ENCODE measurements at places on chromosomes 12 and 14.
A peak's percentile ranks its signal among the peaks of the same experiment; 100 is the strongest.

GRCh38 chr12:1185460-1186182 is 194.6 kb downstream of the ERC1 start:
- DNase-seq = no peak

DNA sequence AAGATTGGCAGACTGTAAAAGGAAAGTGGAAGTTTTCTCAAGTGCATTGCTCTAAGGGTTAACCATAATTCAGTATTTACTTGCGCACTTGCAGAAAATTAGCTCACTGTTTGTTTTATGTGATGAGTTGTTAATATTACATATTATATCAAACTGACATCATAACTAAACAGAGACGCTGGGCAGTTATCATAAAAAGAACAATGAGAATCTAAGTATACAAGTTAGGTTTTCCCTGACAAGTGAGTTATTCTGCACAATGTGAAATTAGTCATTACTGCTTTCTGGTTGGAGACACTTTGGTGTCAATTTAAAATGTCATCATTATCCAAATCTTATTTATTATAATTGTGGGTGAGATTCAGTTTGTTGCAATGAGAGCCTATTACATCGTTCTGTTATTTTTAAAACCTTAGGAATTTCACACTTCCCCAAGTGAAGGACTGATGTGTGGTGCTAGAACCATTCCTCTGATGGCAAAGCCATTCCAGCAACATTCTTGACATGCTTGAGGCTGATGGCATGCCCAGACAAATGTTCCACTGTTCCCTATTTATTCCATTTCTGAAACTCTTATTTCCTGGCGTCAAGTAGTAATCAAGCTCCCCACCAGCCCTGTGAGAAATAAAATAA is 90.1 kb upstream of the FLRT2 start:
- DNase-seq = no peak

DNA sequence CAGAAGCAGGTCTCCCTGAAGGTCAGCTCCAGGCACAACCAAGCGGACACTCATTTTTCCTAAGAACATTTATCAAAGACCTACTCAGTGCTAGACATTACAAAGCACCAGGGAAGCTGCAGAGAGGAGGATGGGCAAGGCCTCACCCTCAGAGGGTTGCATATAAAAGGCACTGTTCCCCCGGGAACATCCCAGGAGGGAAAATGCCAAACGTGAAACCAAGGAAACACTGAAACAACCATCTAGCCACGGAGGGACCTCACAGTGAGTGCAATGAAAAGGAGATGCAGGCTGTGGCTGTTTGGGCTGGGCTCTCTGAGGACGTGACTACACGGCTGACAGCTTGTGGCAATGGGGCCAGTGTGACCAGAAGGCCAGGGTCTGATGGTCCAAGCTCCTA is 117.4 kb upstream of the VASH1 start:
- no peak for DNase-seq

GRCh38 chr12:24015833-24016160 is 66.3 kb upstream of the SOX5 start:
- no peak for DNase-seq

- no peak for DNase-seq
Measured at GRCh38 chr14:56900726-56901125, 90.4 kb upstream of the OTX2 start.

DNA sequence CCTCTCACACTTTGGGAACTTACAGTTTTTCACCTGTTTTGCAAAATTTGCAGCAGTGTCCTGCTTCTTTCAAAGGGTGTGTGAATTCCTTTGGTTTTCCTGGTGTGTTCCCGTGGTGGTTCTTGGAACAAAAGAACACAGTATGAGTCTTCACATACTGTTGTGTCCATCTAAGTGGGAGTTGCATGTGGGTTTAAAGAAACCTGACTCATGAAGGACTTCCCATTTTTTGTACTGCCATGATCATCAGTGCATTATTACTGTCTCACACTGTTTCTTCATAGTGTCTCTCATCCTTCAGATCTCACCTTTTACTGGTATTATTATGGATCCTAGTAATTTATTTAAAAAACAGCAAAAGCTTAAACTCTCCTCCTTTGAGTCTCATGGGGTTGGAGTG is 3.8 kb upstream of the GZMH start:
- no peak for DNase-seq

DNA sequence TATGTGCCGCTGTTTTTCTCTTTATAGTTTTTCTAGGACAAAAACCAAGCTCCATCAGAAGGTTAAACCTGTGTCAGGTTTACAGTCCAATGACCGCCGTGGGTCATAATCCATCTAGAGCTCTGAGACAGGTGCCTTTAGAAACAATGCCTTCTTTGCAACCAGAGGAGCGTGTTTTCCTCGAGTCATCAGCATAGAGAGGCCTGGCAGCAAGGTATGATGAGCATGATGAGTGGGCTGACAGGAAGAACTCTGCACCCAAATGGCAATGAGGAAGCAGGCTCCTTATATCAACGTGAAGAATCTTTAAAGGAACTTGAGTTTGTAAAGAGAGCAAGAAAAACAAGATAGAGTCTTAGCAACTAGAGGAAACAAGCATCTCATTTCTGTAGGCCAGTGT is 60.5 kb upstream of the NUDT4 start:
- no peak for DNase-seq

DNA sequence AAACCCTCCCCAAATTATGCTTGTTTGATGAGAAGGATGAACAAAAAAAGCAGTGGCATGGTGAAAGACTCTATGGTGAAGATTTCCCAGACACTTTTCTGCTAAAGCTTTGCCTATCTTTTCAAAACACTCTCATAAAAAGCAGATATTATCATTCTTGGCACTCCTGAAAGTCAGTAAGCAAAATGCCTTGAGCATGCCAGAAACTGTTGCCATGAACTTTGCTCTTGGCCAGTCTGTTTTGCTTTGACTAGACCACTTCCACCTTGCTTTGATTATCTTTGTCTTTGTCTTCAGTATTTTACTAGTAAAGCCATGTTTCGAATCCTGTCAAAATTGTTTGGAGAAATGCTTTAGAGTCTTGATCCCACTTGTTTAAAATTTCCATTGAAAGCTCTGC is 110.4 kb downstream of the CNTN1 start:
- DNase-seq = no peak

GRCh38 chr14:64184103-64184729 is 110.0 kb downstream of the ESR2 start:
- DNase-seq = no peak

- no peak for DNase-seq
Measured at GRCh38 chr14:90536092-90536491, 139.3 kb downstream of the CALM1 start.

- DNase-seq = no peak
Measured at GRCh38 chr12:71160585-71160984, 2.8 kb upstream of the TSPAN8 start.

DNA sequence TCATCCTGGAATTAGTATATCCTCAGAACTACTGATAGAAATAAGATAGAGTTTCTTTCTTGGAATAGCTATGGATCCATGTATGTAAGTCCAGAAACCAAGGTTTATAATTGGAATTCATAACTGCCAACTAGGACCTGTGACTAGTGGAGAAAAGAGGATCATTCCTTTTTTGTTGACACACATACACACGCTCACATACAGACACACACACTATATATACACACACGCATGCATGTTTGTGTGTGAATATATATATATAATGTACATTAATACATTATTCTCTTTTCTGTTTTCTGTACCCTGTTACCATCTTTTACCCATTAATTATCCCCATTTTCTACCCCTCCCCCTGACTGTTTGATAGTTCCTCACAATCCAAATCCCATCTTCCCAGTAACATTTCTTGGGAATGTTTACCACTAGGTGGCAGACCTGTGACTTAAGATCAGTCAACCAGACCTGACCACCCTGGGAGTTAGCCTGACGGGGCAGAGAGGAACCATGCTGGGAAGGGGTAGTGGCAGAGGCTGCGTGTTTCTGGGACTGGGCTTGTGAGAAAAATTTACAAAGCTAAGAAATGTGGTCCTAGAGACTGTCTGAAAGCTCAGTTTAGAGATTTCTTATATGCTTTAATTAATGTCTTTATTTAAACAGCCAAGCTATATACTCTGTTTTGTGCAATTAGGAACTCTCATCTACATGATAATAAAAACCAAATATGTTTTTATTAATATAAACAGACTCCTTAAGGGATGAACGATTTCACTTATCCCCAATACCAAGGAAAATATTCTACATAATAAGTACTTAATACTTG is 308.0 kb downstream of the PPFIA2 start:
- peak; percentile 45 for DNase-seq

DNA sequence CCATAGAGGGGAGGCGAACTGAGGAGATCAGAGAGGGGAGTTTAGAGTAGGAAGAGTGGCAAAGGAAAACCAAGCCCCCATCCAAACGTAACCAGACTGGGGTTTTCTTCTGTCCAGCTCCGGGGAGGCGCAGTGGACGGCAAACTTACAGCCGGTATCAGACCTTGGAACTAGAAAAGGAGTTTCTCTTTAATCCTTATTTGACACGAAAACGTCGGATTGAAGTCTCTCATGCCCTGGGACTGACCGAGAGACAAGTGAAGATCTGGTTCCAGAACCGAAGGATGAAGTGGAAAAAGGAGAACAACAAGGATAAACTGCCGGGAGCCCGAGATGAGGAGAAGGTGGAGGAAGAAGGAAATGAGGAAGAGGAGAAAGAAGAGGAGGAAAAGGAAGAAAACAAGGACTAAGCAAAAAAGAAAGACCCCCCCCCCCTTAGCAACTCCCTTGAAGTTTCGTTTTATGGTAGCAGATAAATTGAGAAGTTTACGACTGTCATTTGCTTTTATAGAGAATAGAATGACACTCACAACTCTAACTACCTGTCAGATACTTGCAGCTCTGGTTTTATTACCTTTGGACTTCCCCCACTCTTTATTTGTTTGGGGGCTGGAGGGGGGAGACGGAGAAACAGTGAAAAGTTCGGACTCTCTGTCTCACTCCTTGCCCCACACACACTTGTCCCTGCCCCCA is 2.3 kb downstream of the HOXC8 start:
- no peak for DNase-seq

GRCh38 chr14:69685218-69685616 is 73.8 kb downstream of the SUSD6 start:
- no peak for DNase-seq

GRCh38 chr14:77059276-77059915 is 30.9 kb upstream of the IRF2BPL start:
- DNase-seq = no peak

DNA sequence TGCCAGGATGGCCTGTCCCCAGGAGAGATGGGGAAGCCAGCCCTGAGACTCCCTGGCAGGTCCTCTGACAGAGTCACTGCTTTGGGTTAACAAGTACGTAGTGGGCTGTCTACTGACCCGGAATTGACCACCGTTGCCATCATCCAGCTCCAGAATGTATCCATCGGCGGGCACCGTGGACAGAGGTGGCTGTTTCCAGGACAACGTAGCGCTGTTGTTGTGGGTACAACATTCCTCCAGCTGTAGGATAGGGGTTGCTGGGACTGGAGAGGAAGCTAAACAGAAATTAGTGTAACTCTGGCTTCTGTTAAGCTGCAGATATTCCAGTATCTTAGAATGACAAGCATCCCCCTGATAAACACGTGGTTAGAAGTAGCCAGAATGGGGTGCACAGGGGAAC is 56.3 kb upstream of the PYGL start:
- DNase-seq = no peak

GRCh38 chr12:30719060-30719459 is 23.4 kb upstream of the IPO8 start:
- no peak for DNase-seq

DNA sequence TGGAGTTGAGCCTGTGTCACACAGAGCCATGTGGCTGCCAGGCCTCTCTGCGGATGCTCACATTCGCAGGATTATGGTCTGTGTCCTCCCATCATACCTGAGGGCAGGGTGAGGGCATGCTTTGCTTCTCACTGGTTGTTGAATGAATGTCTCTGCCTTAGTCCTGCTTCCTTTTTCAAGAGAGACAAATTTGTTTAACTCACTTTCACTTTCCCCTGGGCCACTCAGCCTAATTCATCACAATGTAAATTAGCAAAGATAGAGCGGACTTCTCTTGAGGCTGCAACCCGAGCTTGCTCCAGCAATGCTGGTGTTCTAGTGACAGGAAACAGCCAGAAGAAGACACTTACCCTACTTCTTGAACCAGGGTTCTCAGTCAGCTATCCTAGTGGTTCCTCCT is 35.5 kb upstream of the PAX9 start:
- peak; percentile 13 for DNase-seq

DNA sequence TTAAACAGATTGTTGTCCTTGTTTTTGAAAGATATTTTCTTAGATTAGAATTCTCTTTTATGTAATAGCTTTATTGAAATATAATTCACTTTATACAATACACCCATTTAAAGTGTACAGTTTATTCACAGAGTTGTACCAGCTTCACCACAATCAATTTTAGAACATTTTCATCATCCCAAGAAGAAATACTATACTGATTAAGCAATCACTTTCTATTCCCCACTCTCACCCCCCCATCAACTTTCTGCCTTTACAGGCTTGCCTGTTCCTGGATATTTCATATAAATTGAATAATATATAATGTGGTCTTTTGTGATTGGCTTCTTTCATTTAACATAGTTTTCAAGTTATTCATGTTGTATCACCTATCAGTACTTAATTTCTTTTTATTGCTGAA is 44.4 kb downstream of the ARHGAP5 start:
- no peak for DNase-seq

DNA sequence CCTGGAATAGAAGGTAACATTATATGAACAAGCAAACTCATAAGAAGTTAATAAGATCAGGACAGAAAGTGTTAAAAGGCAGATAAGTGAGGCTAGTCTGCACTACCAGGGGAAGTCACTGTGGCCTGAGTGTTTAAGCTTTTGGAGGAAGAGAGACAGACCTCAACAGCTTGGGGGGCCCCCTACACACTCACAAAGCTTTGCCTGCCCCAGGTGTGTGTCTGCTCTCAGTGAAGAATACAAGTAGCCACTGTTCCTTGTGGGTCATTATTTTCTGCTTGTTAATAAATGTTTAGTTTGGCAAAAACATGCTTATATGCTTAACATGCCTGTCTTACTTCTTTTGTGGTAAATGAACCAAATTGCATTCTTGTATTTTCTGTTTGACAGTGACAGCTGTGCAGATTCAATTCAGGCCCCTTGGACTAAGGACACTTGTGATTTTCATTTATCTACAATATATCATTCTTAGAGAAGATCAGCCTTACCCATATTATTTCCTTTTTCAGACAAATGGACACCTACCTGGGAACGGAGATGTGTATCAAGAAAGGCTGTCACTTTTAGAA is 50.7 kb upstream of the C12orf71 start:
- DNase-seq = no peak

- DNase-seq = no peak
Measured at GRCh38 chr12:10634427-10634826, 21.0 kb upstream of the MAGOHB start.

DNA sequence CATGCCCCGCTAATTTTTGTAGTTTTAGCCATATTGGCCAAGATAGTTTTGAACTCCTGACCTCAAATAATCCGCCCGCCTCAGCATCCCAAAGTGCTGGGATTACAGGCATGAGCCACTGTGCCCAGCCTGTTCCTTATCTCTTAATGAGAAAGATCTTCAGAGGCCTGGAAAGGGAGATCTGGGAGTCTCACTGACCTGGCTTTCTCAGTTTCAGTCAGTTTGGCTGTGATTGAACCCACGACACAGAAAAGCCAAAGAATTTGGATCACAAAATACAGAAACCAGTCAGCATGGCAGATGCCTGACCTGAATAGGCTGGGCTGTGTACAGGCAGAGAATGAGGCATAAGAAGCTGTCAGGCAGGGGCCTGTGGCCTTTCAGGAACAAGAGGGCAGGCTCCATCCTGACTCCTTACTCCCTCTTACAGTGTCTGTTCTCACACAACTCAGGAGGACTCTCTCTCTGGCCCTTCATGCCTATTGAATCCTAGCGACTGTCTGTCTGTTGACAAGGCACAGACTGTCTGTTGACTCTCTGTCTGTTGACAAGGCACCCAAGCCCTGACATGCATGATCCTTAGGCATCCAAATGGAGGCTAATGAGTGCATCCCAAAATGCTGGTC is 366.5 kb upstream of the CCDC196 start:
- DNase-seq = no peak
